Mucosa of gallbladder (tissue), 1 donor: ENCODE measurements at places on chromosomes 5 and 9. TPM values are rescaled to one million over a fixed set of nuclear protein-coding genes. Genes with fewer than 3 reads are reported as not detected.

The CNTNAP3 gene
- total RNA-seq = 1.6 TPM

The PANK3 gene
- total RNA-seq = 56.7 TPM

The PCDHB7 gene
- 2.1 TPM for total RNA-seq

The FAM78A gene
- total RNA-seq = 7.5 TPM

The MRRF gene
- 26.3 TPM for total RNA-seq

The GRM6 gene
- total RNA-seq = not detected

The ZNF883 gene
- 4.5 TPM for total RNA-seq
